ENCODE measurements at places on chromosomes 5 and 9. TPM values are rescaled to one million over a fixed set of nuclear protein-coding genes. Genes with fewer than 3 reads are reported as not detected.

ANXA2R gene
- total RNA-seq: 6.2 TPM

- peak overlapping the region; percentile 89 for H3K4me3 ChIP-seq
- H3K27me3 ChIP-seq: no peaks in the 10 kb centered on the region
- peak overlapping the region; percentile 93 for H3K27ac ChIP-seq
- DNase-seq: no peak
Measured at GRCh38 chr9:35688558-35689541, 875 bp downstream of the TPM2 start.

SVEP1 gene
- total RNA-seq: 0.05 TPM

- no peaks in the 10 kb centered on the region for H3K27me3 ChIP-seq
- H3K27ac ChIP-seq: no peak overlapping the region
- H3K4me3 ChIP-seq: no peak overlapping the region
Measured at GRCh38 chr5:119860463-119860862, 231.1 kb downstream of the FAM170A start.

F12 gene
- 13.4 TPM for total RNA-seq

DNA sequence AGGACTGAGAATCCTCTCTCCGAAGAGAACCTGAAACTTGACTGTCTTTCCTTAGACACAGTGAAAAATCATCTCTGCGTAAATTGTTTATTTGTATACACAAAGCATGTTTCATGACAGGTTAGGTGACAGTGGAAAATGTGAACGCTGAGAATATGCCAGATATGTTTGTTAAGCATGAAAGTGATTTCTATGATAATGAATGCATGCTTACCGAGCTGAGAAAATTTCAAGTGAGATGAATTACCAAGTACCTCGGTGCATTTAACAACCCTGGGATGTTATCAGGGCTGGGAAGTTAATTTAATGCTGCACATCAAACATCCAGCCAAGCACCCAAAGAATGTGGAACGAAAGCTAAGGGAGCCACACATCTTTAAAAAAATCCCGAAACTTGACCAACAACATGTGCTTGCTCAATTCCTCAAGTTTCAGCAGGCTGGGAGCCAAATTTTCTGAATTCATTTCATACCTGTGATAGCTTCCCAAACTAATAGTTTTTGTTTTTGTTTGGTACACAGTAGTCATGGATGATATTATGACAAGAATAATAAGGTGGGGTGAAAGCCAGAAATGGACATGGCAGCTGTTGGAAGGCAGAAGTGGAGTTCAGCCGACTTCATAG lies 336.9 kb downstream of the ARHGEF28 start:
- H3K36me3 ChIP-seq: no peaks in the 10 kb centered on the region
- H3K4me3 ChIP-seq: no peak overlapping the region
- H3K27ac ChIP-seq: no peak overlapping the region
- no peak for DNase-seq

SPINK7 gene
- total RNA-seq: not detected

MSMP gene
- total RNA-seq: 1.4 TPM

GRCh38 chr5:5634817-5635216 lies 212.3 kb downstream of the ICE1 start:
- no peaks in the 10 kb centered on the region for H3K4me1 ChIP-seq
- DNase-seq: no peak
- H3K4me3 ChIP-seq: no peak overlapping the region
- no peak overlapping the region for H3K27ac ChIP-seq
- H3K36me3 ChIP-seq: no peaks in the 10 kb centered on the region
- no peaks in the 10 kb centered on the region for H3K27me3 ChIP-seq

DNA sequence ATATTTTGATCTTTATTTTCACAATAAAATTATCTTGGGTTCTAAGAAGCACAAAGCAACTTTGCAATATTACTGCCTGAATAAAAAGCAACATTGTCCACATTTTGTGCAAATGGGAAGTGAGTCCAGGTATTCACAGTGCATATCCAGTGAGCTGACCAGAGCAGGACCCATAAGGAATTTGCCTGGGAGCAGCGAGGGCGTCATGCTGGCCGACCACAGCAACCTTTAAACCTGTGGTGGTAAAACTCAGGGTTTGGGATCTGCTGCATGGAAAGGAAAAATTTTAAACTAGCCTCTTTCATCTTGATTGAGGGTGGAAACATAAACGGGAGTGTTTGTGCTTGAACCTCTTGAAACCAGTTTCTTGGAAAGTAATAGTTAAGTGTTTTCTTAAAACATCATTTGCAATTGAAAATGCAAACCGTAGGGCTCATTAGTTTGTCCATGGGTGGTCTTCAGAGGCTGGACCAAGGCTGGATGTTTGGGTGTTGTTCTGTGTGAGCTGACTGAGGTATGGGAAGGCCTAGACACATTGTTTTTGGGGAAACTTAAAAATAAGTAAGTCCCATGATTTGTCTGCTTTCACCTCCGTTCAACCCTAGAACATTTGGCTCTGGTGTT lies 85.0 kb upstream of the ANKH start:
- H3K36me3 ChIP-seq: no peaks in the 10 kb centered on the region
- no peaks in the 10 kb centered on the region for H3K27me3 ChIP-seq
- H3K4me1 ChIP-seq: no peaks in the 10 kb centered on the region
- H3K27ac ChIP-seq: no peak overlapping the region

DNA sequence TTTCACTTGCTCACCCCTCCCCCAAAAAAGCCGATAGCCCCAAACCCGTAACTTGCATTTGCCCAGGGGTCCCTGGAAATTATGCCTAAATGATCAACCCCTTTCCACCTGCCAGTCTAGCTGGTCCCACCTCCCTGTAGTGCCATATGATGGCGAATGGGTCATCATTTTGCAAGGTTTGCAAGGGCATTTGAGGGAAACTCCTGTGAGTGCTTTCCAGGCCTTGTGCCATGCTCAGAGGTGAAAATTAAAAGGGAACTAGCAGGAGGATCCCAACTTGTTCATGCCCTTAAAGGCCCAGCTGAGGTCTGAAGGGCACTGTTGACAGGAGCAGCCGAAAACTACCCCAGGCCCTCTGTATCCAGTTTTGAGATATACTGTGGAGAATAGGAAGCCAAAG lies 192.9 kb downstream of the NR3C1 start:
- DNase-seq: no peak
- no peaks in the 10 kb centered on the region for H3K36me3 ChIP-seq
- H3K4me3 ChIP-seq: no peak overlapping the region
- no peaks in the 10 kb centered on the region for H3K27me3 ChIP-seq

SLCO4C1 gene
- total RNA-seq: 0.90 TPM

DNA sequence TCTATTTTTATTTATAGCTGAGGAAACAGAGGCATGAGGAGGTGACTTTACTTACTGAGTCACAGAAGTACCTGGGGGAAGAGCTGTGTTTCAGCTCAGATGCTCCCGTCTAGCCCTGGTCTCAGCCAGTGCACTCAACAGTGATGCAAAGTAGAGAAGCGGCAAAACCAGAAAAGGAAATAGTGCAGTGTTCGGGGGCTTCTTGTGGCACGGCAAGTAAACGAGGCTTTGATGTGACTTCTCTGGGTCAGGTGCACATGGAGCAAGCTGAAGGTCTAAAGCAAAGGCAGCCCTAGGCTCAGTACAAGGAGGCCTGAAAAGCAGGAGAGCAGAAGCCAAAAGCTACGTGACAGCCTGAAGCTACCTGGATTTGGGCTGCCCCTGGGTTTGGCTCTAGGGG lies 526.7 kb upstream of the ADAMTS16 start:
- no peaks in the 10 kb centered on the region for H3K27me3 ChIP-seq
- H3K4me1 ChIP-seq: no peaks in the 10 kb centered on the region
- no peak overlapping the region for H3K27ac ChIP-seq
- H3K4me3 ChIP-seq: no peak overlapping the region
- no peak for DNase-seq

GRCh38 chr5:78574731-78575161 lies 73.8 kb downstream of the LHFPL2 start:
- no peak overlapping the region for H3K4me3 ChIP-seq
- DNase-seq: no peak
- H3K27ac ChIP-seq: no peak overlapping the region
- H3K4me1 ChIP-seq: 0 out of 2 replicates have a peak, but pooled peaks cover 2% of the 10 kb centered on the region

SLC36A3 gene
- not detected for total RNA-seq

DNA sequence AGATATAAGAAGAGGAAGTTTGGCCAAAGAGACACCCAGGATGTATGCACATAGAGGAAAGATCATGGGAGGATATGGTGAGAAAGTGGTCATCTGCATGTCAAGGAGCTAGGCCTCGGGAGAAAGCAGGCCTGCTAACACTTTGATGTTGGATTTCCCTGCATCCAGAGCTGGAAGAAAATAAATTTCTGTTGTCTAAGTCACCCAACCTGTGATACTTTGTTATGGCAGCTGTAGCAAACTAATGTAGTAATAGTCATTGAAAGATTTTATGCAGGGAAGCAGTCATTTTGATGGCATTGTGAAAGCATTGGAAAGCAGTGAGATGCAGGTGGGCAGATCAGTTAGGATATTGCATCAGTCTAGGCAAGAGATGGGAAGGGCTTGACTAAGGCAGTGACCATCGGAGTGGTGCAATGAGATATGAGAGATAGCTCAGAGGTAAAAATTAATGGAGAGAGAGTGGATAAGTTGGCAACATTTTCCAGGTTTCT lies 24.5 kb upstream of the FOCAD start:
- no peak overlapping the region for H3K4me3 ChIP-seq
- H3K27ac ChIP-seq: no peak overlapping the region
- no peaks in the 10 kb centered on the region for H3K4me1 ChIP-seq

DNA sequence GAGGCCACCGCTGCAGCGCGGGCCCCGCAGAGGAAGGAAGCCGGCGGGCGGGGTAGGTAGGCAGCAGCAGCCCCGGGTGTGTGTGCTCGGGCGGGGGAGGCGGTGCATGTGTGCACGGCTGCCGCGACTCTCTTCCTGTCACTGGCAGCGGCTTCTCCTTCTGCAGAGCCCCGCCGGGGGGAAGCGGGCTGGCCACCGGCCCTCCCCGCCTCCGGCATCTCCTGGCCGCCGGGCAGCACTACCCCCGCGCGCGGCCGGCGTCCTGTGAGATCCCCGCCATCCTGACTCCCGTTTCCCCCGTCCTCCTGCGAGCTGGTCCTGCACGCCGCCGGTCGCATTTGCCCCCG lies 315 bp downstream of the PIK3R1 start:
- H3K4me3 ChIP-seq: peak overlapping the region; percentile 95
- H3K27me3 ChIP-seq: no peaks in the 10 kb centered on the region
- H3K27ac ChIP-seq: peak overlapping the region; percentile 84

LMBRD2 gene
- 7.1 TPM for total RNA-seq

GRCh38 chr9:20504930-20505329 lies 117.4 kb downstream of the MLLT3 start:
- H3K27me3 ChIP-seq: no peaks in the 10 kb centered on the region
- H3K36me3 ChIP-seq: no peaks in the 10 kb centered on the region
- no peaks in the 10 kb centered on the region for H3K4me1 ChIP-seq
- no peak overlapping the region for H3K27ac ChIP-seq
- no peak for DNase-seq
- no peak overlapping the region for H3K4me3 ChIP-seq

PRSS3 gene
- 1.0 TPM for total RNA-seq

- no peaks in the 10 kb centered on the region for H3K4me1 ChIP-seq
- H3K4me3 ChIP-seq: no peak overlapping the region
- H3K27me3 ChIP-seq: no peaks in the 10 kb centered on the region
- no peaks in the 10 kb centered on the region for H3K36me3 ChIP-seq
Measured at GRCh38 chr5:37724395-37725125, 115.3 kb downstream of the GDNF start.

DNA sequence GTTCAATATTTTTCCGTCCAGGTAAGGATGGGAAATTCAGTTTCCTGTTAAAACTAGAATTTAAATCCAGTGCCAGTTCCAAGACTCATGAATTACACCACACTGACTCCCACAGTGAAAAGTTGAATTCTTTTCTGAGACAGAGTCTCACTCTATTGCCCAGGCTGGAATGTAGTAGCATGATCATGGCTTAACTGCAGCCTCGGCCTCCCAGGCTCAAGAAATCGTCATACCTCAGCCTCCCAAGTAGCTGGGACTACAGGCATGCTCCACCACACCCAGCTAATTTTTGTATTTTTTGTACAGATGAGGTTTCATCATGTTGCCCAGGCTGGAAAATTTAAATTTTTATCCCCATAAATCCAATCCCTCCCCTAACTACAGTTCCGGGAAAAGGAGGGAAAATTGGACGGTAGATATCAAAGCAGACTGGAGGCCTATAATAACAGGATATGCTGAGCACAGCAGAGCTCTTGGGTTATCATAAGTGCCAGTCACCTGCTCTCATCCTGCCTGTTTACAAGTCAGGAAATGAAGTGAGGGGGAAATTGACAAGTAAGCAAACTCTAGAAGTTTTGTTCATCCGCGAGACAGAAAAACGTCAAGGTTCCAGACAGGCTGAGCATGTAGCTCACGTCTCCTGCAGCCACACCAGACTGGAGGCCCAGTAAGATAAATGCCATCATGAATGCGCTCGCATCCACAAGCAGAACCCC lies 105.7 kb downstream of the UGCG start:
- no peak overlapping the region for H3K27ac ChIP-seq
- H3K4me1 ChIP-seq: peaks cover 3% of the 10 kb centered on the region

AK8 gene
- 0.39 TPM for total RNA-seq

DNA sequence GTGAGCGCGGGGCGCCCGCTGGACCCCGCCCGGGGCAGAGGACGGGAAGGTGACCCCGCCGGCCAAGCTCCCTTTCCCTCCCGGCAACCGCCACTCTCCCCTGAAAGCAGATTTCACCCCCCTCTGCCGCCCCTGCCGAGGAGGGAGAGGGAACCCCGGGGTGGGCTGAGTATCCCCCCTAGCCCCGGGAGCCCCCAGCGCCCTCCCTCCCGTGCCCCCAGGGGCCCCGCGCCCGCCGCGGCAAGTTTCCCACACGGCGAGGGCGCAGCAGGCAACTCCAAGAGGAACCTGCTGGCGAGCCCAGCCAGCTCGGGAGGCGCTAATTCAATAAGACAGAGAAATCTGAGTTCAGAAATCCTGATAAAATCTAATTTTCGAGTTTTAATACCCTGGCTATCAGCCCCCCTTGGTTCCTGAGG lies 1.6 kb downstream of the NTNG2 start:
- peak overlapping the region; percentile 61 for H3K4me3 ChIP-seq
- no peak for DNase-seq
- no peaks in the 10 kb centered on the region for H3K27me3 ChIP-seq
- peaks cover 5% of the 10 kb centered on the region for H3K4me1 ChIP-seq

GRCh38 chr9:84402517-84402916 lies 62.0 kb upstream of the SLC28A3 start:
- no peak overlapping the region for H3K27ac ChIP-seq
- no peaks in the 10 kb centered on the region for H3K36me3 ChIP-seq
- H3K27me3 ChIP-seq: no peaks in the 10 kb centered on the region
- H3K4me1 ChIP-seq: no peaks in the 10 kb centered on the region

GRCh38 chr9:130694205-130694604 lies 625 bp downstream of the EXOSC2 start:
- peak overlapping the region; percentile 83 for H3K4me3 ChIP-seq
- no peak for DNase-seq

GRCh38 chr5:133049726-133050048 lies 2.1 kb upstream of the HSPA4 start:
- H3K27me3 ChIP-seq: no peaks in the 10 kb centered on the region
- H3K36me3 ChIP-seq: peaks cover 5% of the 10 kb centered on the region
- peak overlapping the region; percentile 99 for H3K27ac ChIP-seq
- DNase-seq: no peak
- H3K4me3 ChIP-seq: no peak overlapping the region

GPR21 gene
- not detected for total RNA-seq

HRH2 gene
- 0.33 TPM for total RNA-seq

GRCh38 chr5:41747301-41747700 lies 122.9 kb downstream of the OXCT1 start:
- H3K4me1 ChIP-seq: no peaks in the 10 kb centered on the region
- no peak overlapping the region for H3K4me3 ChIP-seq

ZFP2 gene
- total RNA-seq: 1.2 TPM

Data from Panc1 (cell line).